ENCODE measurements at places on chromosomes 16 and 17.

- H3K4me3 ChIP-seq: peak overlapping the region; percentile 22
- peak overlapping the region; percentile 37 for H3K27ac ChIP-seq
- H3K36me3 ChIP-seq: no peaks in the 10 kb centered on the region
- peaks cover 31% of the 10 kb centered on the region for H3K4me1 ChIP-seq
Measured at GRCh38 chr17:49497148-49498028, 2.3 kb downstream of the NGFR start.

DNA sequence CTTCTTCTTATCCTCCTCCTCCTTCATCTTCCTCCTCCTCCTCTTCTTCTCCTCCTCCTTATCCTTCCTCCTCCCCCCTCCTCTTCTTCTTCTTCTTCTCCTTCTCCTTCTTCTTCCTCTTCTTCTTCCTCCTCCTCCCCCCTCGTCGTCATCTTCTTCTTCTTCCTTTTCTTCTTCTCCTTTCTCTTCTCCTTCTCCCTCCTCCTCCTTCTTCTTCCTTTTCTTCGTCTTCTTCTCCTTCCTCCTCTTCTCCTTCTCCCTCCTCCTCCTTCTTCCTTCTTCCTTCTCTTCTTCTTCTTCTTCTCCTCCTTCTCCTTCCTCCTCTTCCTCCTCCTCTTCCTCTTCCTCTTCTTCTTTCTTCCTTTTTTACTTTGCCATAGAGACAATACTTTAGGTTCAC is 5.1 kb upstream of the KRT23 start:
- H3K27me3 ChIP-seq: peaks cover 32% of the 10 kb centered on the region
- no peaks in the 10 kb centered on the region for H3K4me1 ChIP-seq
- H3K36me3 ChIP-seq: no peaks in the 10 kb centered on the region
- no peak overlapping the region for H3K27ac ChIP-seq
- H3K4me3 ChIP-seq: no peak overlapping the region

- H3K27ac ChIP-seq: peak overlapping the region; percentile 42
- peaks cover 7% of the 10 kb centered on the region for H3K27me3 ChIP-seq
- no peak for DNase-seq
Measured at GRCh38 chr16:72902206-72902605, 145.7 kb downstream of the ZFHX3 start.

DNA sequence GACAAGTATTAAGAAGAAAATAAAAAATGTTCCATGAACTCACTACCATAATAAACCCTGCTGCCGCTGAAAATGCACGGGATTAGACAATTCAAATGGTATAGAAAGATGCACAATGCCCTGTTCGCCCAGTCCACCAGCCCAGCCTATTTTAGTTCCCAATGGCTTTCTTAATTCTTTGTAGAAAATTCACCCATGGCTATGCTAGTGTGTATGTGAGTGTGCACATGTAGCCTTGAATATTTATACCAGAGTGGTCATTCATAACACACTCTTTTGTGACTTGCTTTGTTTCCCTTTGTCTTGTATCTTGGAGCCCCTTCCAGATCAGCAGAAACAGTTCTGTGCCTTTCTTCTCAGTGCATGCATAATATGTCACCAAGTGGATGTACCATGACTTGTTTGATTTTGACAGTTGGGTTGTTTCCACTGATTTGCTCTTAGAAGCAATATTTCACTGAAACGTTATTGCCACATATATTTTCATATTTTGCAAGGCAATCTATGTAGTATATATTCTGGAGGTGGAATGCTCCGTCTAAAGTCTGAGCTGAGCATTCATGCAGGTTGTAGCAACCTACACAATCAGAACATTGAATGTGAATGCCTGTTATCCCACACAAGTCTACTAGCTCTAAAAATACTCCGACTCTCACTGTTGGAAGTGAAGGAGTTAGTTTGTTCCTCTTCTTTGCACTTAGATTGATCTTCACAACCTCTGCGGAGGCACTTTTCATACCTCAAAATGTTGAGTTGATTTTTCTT is 383.0 kb upstream of the EEF2KMT start:
- peaks cover 4% of the 10 kb centered on the region for H3K27me3 ChIP-seq
- H3K4me1 ChIP-seq: no peaks in the 10 kb centered on the region
- H3K4me3 ChIP-seq: no peak overlapping the region
- no peaks in the 10 kb centered on the region for H3K36me3 ChIP-seq
- DNase-seq: no peak

DNA sequence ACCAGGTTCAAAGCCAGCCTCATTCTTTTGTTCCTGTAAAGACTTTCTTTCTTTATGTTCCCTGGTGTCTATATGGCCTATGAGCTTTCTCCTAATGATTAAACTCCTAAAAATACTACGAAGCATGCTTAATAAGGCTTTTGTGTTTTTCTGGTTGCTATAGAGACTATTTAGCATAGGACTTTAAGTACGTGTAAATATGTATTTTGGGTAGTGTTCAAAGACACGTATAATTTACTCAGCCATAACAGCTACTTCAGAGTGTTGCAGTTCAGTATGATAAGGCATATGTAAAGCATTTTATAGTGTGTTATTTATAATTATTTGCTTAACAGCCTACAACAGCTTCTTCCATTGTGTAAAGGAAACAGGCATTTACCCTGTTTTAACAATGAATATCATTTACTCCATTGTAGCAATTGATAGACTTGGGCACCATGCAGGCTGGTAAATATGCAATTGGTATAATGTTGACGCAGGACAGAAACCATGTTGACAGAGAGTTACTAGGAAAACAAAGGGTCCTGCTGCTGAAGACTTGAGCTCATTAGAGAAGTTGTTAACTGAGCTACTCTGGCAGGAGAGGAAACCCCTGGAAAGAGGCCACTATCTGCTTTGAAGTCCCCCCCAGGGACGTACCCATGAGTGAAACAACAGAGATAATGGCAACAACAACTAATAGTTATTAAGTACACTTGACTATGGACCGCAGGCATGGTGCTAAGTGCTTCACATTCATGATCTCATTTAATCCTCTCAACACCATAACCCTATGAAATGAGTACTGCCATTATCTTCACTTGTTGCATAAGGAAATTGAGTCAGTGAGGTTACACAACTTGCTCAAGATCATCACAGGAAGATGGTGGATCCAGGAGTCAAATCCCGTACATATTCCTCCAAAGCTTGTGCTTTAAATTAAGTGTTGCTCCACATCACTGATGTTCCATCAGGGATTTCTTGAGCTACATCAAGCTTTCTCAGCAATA is 342.2 kb upstream of the DYNLRB2 start:
- H3K36me3 ChIP-seq: no peaks in the 10 kb centered on the region
- DNase-seq: no peak
- no peaks in the 10 kb centered on the region for H3K27me3 ChIP-seq
- H3K4me3 ChIP-seq: no peak overlapping the region
- H3K27ac ChIP-seq: no peak overlapping the region

DNA sequence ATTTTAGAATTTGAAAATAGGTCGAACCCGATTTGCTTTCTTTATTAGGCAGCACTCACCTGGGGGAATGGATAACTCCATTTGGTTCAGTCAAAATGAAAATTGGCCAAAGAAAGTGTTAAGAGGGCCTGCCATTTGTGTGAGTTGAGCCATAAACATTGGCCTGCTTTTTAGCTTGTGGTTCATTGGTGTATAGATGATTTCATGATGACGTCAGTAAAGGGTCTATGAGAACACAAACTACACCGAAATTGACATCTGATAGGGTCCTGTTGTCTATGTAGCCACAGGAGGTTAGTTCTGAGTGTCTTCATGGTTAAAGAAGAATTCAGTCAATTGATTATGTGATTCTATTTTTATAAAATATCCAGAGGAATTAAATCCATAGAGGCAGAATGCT is 1001.5 kb upstream of the EEF2KMT start:
- no peak for DNase-seq
- H3K4me1 ChIP-seq: no peaks in the 10 kb centered on the region
- H3K36me3 ChIP-seq: no peaks in the 10 kb centered on the region
- no peak overlapping the region for H3K4me3 ChIP-seq

DNA sequence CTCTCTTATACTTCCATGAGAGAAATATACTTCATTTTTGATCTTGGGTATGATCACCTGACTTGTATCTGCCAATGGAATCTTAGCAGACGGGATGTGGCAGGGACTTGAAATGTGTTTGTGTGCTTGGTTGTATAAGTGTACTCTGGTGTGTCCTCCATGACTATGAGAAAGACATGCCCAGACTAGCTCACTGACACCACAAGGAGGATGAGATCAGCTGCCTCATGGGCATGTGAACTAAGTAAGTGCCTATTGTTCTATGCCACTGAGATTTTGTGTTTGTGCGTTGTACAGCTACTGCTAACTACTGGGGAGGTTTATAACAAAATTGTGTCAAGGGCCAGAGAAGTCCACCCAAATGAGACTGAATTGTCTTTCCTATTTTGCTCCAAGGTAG is 402.2 kb upstream of the SALL1 start:
- H3K27me3 ChIP-seq: no peaks in the 10 kb centered on the region
- no peak for DNase-seq
- no peaks in the 10 kb centered on the region for H3K36me3 ChIP-seq
- no peaks in the 10 kb centered on the region for H3K4me1 ChIP-seq

- H3K27ac ChIP-seq: no peak overlapping the region
- no peaks in the 10 kb centered on the region for H3K36me3 ChIP-seq
- DNase-seq: peak; percentile 47
- H3K27me3 ChIP-seq: no peaks in the 10 kb centered on the region
Measured at GRCh38 chr17:33142705-33143299, 150.3 kb downstream of the ASIC2 start.

- H3K4me3 ChIP-seq: peak overlapping the region; percentile 75
- H3K27ac ChIP-seq: peak overlapping the region; percentile 81
- DNase-seq: no peak
- no peaks in the 10 kb centered on the region for H3K27me3 ChIP-seq
- no peaks in the 10 kb centered on the region for H3K36me3 ChIP-seq
Measured at GRCh38 chr17:75088465-75089417, 987 bp downstream of the SLC16A5 start.

DNA sequence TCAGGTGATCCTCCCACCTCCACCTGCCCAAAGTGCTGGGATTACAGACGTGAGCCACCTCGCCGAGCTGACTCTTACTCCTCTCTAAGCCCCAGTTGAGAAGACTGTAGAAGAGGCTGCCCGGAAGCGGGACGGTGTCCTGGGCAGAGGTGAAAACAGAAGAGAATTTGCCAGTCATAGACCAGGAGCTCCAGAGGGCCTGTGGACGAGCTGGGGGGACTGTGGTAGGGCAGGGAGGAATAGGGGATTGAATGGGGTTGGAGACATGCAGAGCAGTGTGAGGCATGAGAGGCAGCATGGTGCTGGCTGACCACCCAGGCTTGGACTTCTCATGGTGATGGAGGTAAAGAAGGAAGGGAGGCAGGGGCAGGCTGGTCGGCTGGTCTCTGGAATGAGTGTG is 17.1 kb upstream of the PHB1 start:
- no peak overlapping the region for H3K4me3 ChIP-seq
- DNase-seq: no peak
- peaks cover 44% of the 10 kb centered on the region for H3K27me3 ChIP-seq
- H3K27ac ChIP-seq: no peak overlapping the region
- no peaks in the 10 kb centered on the region for H3K4me1 ChIP-seq
- H3K36me3 ChIP-seq: no peaks in the 10 kb centered on the region

DNA sequence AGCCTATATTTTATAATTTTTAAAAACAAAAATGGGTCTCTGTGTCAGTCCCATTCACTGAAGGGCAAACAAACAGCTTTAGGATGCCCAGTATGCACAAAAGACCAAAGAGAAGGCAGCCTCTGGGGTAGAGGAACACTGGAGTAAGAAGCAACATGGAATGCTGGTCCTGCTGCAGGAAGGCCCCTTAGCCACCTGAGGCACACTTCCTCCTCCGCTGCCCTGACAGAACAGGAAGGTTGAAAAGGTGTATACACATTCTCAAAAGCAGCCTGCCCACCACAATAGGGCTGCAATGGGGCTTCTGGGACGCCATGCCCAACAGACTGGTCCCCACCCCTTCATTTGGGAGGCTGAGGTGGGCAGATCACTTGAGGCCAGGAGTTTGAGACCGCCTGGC is 19.5 kb downstream of the TOM1L2 start:
- H3K27ac ChIP-seq: no peak overlapping the region
- no peaks in the 10 kb centered on the region for H3K27me3 ChIP-seq
- no peak for DNase-seq
- peaks cover 30% of the 10 kb centered on the region for H3K4me1 ChIP-seq
- peaks cover 21% of the 10 kb centered on the region for H3K36me3 ChIP-seq

- peaks cover 16% of the 10 kb centered on the region for H3K36me3 ChIP-seq
- no peaks in the 10 kb centered on the region for H3K27me3 ChIP-seq
- no peak overlapping the region for H3K27ac ChIP-seq
- DNase-seq: no peak
Measured at GRCh38 chr16:84751947-84752346, 52.1 kb downstream of the USP10 start.

DNA sequence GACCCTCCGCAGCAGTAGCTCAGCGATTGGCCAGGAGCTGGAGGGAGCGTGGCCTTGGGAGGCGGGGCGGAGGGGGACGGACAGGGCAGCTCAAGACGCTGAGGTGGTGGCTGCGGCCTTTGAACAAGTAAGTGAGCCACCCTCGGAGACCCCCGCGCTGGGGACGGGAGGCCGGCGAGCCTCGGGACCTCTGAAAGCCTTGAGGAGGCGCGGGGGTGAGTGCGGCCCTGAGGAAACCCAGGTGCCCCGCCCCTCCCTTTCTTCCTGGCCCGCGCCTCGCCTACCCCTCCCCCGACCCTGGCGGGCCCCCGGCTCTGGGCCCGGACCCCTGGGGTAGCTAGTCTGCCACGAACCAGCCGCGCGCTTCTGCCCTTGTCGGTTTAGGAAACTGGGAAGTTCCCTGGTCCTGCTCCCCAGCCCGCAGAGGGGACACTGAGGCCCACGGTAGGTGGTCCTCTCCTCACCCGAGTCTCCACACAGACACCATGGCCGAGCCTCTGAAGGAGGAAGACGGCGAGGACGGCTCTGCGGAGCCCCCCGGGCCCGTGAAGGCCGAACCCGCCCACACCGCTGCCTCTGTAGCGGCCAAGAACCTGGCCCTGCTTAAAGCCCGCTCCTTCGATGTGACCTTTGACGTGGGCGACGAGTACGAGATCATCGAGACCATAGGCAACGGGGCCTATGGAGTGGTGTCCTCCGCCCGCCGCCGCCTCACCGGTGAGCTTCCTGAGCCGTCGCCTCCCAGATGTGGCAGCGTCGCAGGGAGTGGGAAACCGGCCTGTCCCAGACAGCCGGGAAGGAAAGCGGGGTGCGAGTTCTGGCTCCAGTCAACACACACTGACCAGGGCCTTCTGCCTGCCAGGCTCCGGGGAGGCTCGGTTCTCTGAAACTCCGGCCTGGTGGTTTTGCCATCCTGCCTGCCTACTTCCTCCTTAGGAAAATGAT is at the start of gene MAPK7:
MAPK7 (plus strand) TSS at position 83 of the 945 bp plus-strand sequence; CDS start at position 486, 403 bp downstream.
- peak within 1 kb of the TSS; percentile 96 for H3K4me3 ChIP-seq
- DNase-seq: no peak
- H3K4me1 ChIP-seq: peaks cover 45% of the 10 kb centered on the region
- peaks cover 43% of the 10 kb centered on the region for H3K36me3 ChIP-seq

- H3K4me3 ChIP-seq: no peak overlapping the region
- peaks cover 8% of the 10 kb centered on the region for H3K36me3 ChIP-seq
- DNase-seq: peak; percentile 45
- no peak overlapping the region for H3K27ac ChIP-seq
- no peaks in the 10 kb centered on the region for H3K27me3 ChIP-seq
- peaks cover 30% of the 10 kb centered on the region for H3K4me1 ChIP-seq
Measured at GRCh38 chr16:88769617-88770460, 15.2 kb downstream of the PIEZO1 start.

- H3K36me3 ChIP-seq: no peaks in the 10 kb centered on the region
- DNase-seq: peak; percentile 49
- no peak overlapping the region for H3K4me3 ChIP-seq
- peaks cover 38% of the 10 kb centered on the region for H3K27me3 ChIP-seq
Measured at GRCh38 chr16:84950906-84951305, 60.4 kb downstream of the ZDHHC7 start.
